Thymus (tissue), 14 donors: ENCODE measurements at places on chromosomes 1 and 21. TPM values are rescaled to one million over a fixed set of nuclear protein-coding genes. Genes with fewer than 3 reads are reported as not detected.

CLCA1 gene
- total RNA-seq, result 0.14 TPM

S100A3 gene
- 0.38 TPM for total RNA-seq

LRRC3 gene
- total RNA-seq, result 0.24 TPM

KCNJ15 gene
- total RNA-seq, result 1.1 TPM

SPATA17 gene
- total RNA-seq, result 0.57 TPM

GRCh38 chr1:53842347-53842746, 4.3 kb upstream of the NDC1 start:
- no peaks in the 10 kb centered on the region for H3K27me3 ChIP-seq
- DNase-seq, result no peak
- no peak overlapping the region for H3K27ac ChIP-seq
- H3K36me3 ChIP-seq, result no peaks in the 10 kb centered on the region

DNA sequence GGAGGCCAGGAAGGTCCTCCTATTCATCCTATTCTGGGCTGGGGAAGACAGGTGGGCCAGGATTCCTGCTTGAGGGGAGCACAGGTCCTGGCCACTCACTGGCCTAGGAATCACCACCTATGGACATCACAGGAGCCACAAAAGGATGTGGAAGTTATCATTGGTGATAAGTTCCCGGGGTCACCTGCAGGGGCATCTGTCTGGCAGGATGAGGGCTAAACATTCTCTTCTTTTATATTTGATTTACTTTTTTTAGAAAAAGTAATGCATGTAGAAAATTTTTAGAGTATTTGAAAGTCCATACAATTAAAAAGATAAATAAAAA, 33.2 kb upstream of the KIAA0040 start:
- no peaks in the 10 kb centered on the region for H3K4me1 ChIP-seq
- H3K4me3 ChIP-seq, result no peak overlapping the region
- no peaks in the 10 kb centered on the region for H3K27me3 ChIP-seq
- no peak overlapping the region for H3K27ac ChIP-seq
- DNase-seq, result no peak
- no peaks in the 10 kb centered on the region for H3K36me3 ChIP-seq
